ENCODE measurements at places on chromosomes 4 and X.

GRCh38 chr4:139312552-139313332, 10.5 kb upstream of the NDUFC1 start:
- no peak for DNase-seq

DNA sequence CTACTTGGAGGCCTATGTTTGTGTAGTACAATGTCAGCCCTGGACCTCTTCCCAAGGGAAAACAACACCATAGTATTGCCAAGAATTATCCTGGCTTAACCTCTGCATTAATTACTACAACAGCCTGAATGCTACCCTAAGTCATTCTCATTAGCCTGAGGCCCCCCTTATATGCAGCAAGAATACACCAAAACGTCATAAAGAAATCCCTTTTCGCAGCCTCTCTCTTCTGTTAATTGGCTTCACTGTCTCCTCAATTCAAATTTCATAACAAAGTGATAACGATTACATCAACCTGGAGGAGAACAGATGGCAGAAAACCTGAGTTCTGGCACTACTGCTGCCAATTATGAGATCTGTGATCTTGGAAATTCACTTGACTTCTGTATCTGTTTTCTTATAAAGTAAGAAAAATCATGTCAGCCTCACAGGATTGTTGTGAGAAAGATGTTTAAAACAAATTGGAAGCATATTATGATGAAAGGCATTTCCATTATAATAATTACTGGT, 1663.1 kb downstream of the STIM2 start:
- DNase-seq = no peak

GRCh38 chr4:46870411-46870810, 38.6 kb downstream of the COX7B2 start:
- DNase-seq = no peak

DNA sequence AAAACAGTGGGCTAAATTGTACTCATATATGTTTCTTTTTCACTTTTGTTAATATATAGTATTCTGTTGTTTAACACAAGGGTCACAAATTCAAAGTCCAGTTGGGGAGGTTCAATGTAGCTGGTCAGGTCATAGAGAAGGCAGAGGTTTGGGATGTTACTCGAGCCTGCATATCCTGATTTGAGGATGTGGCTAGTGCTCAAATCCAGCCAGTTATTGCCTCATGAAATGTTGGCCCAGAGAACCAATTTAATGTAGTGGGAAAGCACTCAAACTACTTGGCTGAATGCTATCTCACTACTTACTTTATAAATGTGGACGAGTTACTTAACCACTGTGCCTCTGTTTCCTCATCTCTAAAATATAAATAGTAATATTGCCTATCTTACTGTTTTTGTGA, 12.5 kb downstream of the USO1 start:
- DNase-seq = no peak

- no peak for DNase-seq
Observed at GRCh38 chrX:11564546-11564945, 101.2 kb downstream of the ARHGAP6 start.

DNA sequence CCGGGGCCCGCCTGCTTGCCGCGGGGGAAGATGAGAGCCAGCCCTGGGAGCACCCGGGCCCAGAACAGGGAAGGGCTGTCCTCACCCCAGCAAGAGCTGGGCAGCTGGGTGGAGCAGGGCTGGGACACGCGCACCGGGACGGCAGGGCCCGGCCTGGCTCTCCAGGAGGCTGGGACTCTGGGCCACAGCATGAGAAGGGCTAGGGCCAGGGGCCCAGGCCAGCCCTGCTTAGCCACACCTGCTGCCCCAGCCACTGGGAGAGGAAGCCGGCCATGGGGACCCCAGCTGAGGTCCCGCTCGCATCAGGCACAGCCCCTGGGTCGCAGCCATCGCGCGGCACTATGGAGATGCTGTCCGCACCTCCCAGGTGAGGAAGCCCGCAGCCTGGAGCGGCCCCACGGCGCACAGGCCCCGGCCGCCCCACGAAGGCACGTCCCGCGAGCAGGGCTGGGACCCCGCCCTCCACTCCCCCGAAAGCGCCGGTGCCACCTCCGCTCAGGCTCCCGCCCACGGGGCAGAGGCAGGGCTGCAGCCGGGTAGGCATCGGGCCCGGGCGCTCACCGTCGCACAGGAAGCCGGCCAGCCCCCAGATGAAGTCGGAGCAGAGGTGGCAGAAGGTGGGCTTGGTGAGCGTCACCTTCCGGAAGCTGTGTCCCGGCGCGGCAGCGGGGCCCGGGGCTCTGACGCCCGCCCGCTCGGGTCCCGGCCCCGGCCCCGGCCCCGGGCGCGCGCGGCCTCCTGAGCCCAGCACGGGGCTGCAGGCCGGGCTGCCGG, 531 bp downstream of the DGKQ start:
- DNase-seq = no peak

- DNase-seq = no peak
Observed at GRCh38 chr4:145199051-145199716, 18.8 kb upstream of the OTUD4 start.

DNA sequence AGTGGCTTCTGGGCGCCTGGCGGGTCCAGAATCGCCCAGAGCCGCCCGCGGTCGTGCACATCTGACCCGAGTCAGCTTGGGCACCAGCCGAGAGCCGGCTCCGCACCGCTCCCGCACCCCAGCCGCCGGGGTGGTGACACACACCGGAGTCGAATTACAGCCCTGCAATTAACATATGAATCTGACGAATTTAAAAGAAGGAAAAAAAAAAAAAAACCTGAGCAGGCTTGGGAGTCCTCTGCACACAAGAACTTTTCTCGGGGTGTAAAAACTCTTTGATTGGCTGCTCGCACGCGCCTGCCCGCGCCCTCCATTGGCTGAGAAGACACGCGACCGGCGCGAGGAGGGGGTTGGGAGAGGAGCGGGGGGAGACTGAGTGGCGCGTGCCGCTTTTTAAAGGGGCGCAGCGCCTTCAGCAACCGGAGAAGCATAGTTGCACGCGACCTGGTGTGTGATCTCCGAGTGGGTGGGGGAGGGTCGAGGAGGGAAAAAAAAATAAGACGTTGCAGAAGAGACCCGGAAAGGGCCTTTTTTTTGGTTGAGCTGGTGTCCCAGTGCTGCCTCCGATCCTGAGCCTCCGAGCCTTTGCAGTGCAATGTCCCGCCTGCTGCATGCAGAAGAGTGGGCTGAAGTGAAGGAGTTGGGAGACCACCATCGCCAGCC, at the start of gene ATOH1:
TSS of gene ATOH1 (plus strand) at position 422 of the 663 bp plus-strand sequence. CDS start at position 596, 174 bp downstream.
- no peak for DNase-seq

DNA sequence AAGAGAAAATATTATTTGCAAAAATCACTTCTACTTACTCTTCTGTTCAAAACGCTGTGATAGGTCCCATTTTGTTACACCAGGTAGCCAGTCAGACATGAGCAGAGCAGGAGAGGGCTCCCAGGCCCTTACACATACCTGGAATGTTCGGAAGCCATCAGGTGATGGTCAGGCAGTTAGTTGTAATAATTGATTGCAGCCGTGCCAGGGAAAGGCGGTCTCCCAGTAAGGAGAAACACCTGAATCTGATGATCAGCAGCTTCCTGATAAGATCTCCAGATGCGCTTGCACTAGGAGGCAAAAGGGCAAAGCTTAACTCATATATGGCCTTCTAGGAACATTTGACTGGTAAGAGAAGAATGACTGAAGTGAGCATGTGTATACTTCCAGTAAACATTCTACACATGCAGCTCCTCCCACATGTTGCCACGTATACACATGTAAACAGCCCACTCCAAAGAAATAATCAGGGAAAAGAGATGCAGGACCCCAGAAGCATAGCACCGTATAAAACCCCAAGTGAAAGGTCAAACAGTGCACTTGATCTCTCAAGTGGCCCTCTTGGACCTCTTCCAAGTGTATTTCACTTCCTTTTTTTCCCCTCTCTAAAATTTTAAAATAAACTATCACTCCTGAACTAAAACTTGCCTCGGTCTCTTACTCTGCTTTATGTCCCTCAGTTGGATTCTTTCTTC, 1338.0 kb downstream of the FSTL5 start:
- no peak for DNase-seq
